ENCODE measurements at places on chromosomes 6 and 20.

DNA sequence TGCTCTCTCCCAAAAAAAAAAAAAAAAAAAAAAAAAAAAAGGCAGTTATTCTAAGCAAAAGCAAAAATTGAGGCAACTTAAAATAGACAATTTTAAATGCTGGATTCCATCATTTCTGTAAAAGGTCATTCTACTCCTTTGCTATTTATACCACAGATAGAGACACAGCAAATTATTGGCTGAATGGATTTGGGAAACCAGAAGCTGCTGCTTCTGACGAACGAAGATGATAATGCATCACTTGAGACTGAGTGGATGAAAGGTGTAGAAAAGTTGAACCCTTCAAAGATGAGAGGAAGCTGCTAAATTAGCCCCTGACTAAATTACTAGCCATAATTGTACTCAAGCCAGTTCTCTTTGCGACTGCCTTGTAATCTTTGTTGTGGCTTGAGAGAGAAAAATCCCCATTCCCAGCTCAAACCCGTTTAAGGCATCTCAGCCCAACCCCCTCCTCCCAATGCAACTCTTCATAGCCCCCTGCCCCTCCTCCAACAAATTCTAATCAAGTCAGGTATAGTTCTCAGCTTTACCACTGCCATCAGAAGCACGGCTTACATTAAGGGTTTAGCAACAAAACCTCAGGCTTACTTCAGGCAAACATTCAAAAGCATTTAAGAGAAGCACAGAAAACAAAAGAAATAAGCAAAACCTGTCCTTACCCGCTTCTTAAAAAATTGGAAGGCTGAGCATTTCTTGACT is 1.0 kb downstream of the SGK1 start:
- H3K27me3 ChIP-seq: peaks cover 39% of the 10 kb centered on the region
- DNase-seq: no peak
- H3K36me3 ChIP-seq: no peaks in the 10 kb centered on the region
- H3K27ac ChIP-seq: no peak overlapping the region
- peak overlapping the region; percentile 89 for H3K4me3 ChIP-seq
- peaks cover 17% of the 10 kb centered on the region for H3K4me1 ChIP-seq

- H3K27ac ChIP-seq: no peak overlapping the region
- peaks cover 56% of the 10 kb centered on the region for H3K27me3 ChIP-seq
- DNase-seq: no peak
- H3K36me3 ChIP-seq: no peaks in the 10 kb centered on the region
- peaks cover 22% of the 10 kb centered on the region for H3K4me1 ChIP-seq
- no peak overlapping the region for H3K4me3 ChIP-seq
Observed at GRCh38 chr20:4819901-4820300, 98.2 kb downstream of the PRND start.

- H3K4me1 ChIP-seq: no peaks in the 10 kb centered on the region
- no peak overlapping the region for H3K27ac ChIP-seq
- DNase-seq: no peak
- H3K36me3 ChIP-seq: no peaks in the 10 kb centered on the region
Observed at GRCh38 chr6:151876122-151876521, 68.6 kb downstream of the ESR1 start.

GRCh38 chr6:128358244-128358776 is 162.1 kb downstream of the PTPRK start:
- H3K36me3 ChIP-seq: peaks cover 12% of the 10 kb centered on the region
- H3K27ac ChIP-seq: no peak overlapping the region
- H3K4me1 ChIP-seq: peaks cover 17% of the 10 kb centered on the region

DNA sequence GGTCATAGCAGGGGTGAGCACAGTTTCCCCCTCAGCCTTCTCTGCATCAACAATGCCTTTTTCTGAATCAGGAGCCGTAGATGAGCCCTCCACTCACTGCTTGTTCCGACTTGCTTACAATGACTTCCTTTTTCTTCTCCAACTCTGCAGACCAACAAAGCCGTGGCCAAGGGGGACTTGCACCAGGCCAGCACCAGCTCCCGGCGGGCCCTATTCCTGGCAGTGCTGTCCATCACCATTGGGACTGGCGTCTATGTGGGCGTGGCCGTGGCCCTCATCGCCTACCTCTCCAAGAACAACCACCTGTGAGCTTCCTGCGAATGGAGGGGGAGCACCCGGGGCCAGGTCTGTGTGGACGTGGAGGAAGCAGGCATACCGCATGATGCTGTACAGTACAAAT is 195.8 kb downstream of the SYNDIG1 start:
- H3K4me1 ChIP-seq: peaks cover 11% of the 10 kb centered on the region
- DNase-seq: no peak
- H3K36me3 ChIP-seq: no peaks in the 10 kb centered on the region
- H3K27ac ChIP-seq: no peak overlapping the region
- peaks cover 9% of the 10 kb centered on the region for H3K27me3 ChIP-seq

DNA sequence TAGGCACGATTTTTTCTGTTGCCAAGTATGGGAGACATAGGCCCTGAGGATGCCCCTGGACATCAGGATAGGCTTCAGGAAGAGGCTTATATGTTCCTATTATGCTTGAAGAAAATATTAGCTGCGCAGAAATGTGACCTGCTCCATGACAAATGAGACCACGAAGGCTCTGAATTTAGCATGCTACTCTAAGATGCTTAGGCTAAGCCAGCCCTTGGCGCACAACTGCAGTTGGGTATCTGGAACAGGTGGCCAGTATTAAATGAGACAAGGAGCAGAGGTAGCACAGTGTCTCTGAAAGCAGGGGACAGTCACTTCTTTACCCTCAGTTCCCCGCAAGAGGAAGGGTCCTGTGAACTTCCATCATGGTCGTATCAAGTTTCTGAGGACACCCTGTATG is 90.0 kb downstream of the RREB1 start:
- H3K4me3 ChIP-seq: no peak overlapping the region
- peaks cover 24% of the 10 kb centered on the region for H3K4me1 ChIP-seq
- no peak overlapping the region for H3K27ac ChIP-seq
- peaks cover 2% of the 10 kb centered on the region for H3K27me3 ChIP-seq
- no peak for DNase-seq

DNA sequence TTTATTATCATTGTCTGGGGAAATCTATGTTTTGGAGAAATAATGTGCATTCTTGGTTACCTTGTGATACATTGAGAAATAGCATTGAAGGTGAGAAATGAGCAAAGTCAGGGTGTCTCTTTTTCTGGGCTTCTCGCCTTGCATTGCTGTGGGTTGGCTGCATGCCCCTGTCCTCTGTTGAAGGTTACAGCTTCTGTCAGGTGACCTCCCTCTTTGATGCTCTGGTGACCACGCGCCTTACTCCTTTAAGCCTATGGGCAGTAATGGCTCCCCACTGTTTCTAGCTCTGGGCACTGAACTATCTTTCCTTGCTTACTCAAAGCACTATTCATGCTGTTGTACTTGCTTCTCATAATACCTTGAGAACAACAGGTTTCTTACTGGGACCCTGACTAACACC is 14.6 kb downstream of the ADGRB3 start:
- H3K27me3 ChIP-seq: peaks cover 10% of the 10 kb centered on the region
- no peak overlapping the region for H3K4me3 ChIP-seq
- peaks cover 12% of the 10 kb centered on the region for H3K4me1 ChIP-seq
- no peaks in the 10 kb centered on the region for H3K36me3 ChIP-seq
- DNase-seq: no peak

DNA sequence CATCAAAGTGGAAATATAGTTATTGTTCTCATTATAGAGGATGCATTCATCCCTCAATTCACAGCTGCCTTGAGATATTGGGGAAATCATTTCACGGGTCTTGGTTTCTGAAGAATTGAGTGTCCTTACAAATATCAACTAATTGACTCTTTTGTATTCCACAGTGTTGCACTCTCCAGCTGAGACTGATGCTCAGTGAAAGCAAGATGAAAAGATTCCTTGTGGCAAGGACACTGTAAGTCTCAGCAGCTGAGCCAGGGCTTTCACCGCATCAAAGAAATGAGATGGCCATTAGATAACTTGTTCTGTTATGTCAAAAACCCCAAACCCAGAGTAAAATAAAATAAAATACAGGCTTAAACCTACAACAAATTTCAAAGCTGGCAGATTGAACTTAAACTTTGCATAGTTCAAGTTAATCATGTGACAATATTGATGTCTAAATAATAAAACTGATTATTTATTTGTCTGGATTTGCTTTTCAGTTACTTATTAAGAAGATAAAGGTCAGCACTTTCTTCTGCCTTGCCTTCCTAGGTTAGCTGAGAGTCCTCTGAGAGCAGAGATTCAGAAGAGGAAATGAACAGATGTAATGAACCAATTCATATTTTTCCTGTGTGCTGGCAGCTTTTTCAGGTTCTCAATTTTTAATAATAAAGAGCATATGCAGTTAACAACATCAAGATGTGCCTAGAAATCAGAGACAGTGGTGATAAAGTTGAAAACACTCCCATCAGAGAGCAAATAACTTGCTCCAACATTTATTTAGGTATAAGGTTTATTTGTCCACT is 82.4 kb upstream of the SMLR1 start:
- no peak overlapping the region for H3K4me3 ChIP-seq
- H3K27ac ChIP-seq: no peak overlapping the region
- H3K36me3 ChIP-seq: no peaks in the 10 kb centered on the region
- peaks cover 7% of the 10 kb centered on the region for H3K4me1 ChIP-seq
- peaks cover 5% of the 10 kb centered on the region for H3K27me3 ChIP-seq
- no peak for DNase-seq

DNA sequence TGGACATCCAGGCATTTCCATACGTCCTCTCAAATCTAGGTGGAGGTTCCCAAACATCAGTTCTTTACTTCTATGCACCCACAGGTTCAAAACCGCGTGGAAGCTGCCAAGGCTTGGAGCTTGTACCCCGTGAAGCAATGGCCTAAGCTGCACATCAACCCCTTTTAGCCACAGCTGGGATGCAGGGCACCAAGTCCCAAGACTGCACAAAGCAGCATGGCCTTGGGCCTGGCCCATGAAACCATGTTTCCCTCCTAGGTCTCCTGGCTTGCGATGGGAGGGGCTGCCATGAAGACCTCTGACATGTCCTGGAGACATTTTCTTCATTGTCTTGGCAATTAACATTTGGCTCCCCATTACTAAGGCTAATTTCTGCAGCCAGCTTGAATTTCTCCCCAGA is 88.9 kb upstream of the CBLN4 start:
- H3K27me3 ChIP-seq: no peaks in the 10 kb centered on the region
- H3K36me3 ChIP-seq: no peaks in the 10 kb centered on the region
- no peak for DNase-seq
- no peak overlapping the region for H3K27ac ChIP-seq

GRCh38 chr20:35840421-35840820 is 68.6 kb downstream of the PHF20 start:
- no peak overlapping the region for H3K27ac ChIP-seq
- no peak for DNase-seq
- peaks cover 75% of the 10 kb centered on the region for H3K36me3 ChIP-seq
- H3K4me1 ChIP-seq: peaks cover 16% of the 10 kb centered on the region

DNA sequence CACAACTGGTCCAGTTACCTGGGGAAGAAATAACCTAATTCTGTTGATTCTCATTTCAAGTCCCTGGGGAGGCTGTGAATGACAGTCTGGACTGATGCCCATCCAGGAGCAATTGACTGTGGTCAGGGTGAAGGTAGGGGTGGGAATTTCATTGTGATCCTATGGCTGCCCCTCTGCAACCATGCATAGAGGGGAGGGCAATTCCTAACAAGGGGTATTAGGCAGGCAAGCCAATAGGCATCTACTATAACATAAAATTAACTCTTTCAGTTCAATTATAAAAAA is 44.0 kb upstream of the TRAM2 start:
- no peak for DNase-seq
- no peak overlapping the region for H3K27ac ChIP-seq
- H3K36me3 ChIP-seq: no peaks in the 10 kb centered on the region
- no peak overlapping the region for H3K4me3 ChIP-seq
- H3K4me1 ChIP-seq: peaks cover 12% of the 10 kb centered on the region

DNA sequence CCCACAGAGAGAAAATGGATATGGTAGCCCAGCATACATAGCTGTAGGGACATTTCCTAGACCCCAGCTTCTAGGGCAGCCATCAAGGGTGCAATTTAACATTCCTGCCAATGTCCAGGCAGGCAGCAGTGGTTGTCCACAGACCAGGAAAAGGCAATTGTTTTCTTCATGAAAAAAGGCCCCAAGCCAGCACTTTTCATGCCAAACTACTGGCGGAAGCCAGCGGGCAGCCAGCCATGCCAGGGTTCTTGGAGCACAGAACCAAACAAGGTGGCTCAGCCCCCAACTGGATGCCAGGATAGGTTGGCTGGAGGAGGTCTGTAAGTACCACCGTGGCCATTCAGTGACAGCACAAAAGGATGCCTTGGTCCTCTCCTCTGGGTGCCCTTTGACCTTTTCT is 94.6 kb downstream of the BANF2 start:
- H3K36me3 ChIP-seq: no peaks in the 10 kb centered on the region
- no peak for DNase-seq
- H3K27me3 ChIP-seq: peaks cover 3% of the 10 kb centered on the region
- H3K27ac ChIP-seq: no peak overlapping the region
- no peak overlapping the region for H3K4me3 ChIP-seq

DNA sequence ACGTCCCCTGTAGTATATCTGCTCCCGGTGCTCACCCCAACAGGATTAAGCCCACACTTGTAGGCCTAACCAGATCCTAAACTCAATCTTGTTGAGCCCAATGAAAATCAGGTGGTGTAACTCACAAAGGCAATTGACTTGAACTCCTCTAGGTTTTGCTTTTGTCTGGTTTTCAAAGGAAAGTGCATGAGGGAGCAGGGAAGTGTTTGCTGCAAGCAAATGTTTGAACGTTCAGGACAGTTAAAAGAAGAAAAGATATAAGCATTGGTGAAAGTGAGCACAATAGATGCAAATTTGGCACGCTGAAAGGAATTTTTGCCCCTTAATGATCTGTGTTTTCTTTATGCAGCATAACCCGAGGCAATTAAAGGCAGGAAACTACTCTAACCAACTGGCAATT is 212.6 kb downstream of the PLCB1 start:
- H3K4me1 ChIP-seq: peaks cover 26% of the 10 kb centered on the region
- peaks cover 5% of the 10 kb centered on the region for H3K36me3 ChIP-seq
- DNase-seq: no peak
- H3K4me3 ChIP-seq: no peak overlapping the region

GRCh38 chr20:45370571-45371160 is 7.5 kb downstream of the TP53TG5 start:
- no peak overlapping the region for H3K27ac ChIP-seq
- DNase-seq: no peak
- no peak overlapping the region for H3K4me3 ChIP-seq
- H3K4me1 ChIP-seq: peaks cover 32% of the 10 kb centered on the region

DNA sequence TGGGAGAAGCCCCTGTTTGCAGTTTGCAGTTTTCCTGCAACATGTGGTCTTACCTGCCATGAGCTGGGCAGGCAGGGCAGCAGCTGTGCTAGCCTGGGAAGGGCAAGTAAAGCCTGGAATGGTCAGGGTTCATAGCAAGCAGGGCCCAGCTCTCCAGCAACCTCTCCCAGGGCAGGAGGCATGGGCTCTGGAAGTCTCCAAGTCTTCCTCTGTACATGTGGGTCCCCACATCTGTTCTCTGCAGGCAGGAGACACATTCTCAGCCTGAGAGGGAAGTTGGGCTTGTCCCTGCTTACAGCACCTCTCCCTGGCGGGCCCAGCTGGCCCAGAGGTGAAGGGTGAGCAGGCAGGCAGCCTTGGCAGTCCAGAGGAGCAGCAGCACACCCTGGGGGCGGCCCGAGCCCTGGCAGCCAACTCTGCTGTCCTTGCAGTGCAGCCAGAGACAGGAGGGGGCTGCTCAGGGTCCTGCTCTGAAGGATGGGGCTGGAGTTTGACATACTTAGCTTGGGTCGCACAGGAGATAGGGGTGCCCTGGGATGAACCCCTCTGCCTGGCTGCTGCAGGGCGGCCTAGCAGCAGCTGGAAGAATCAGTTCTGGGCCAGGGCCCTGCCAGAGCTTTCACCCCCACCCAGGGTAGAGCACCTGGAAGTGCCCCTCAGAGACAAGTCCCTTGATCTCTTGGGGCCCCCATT is 176.0 kb downstream of the MRPL14 start:
- H3K27ac ChIP-seq: no peak overlapping the region
- no peaks in the 10 kb centered on the region for H3K36me3 ChIP-seq
- peaks cover 12% of the 10 kb centered on the region for H3K4me1 ChIP-seq
- peak; percentile 77 for DNase-seq
- peaks cover 46% of the 10 kb centered on the region for H3K27me3 ChIP-seq
